Activated CD4-positive, alpha-beta T cell treated with anti-CD3 and anti-CD28 coated beads, Interleukin-2, amount 50 U/mL, for 16 hours (primary cell): ENCODE measurements at places on chromosomes 1 and 21.

DNA sequence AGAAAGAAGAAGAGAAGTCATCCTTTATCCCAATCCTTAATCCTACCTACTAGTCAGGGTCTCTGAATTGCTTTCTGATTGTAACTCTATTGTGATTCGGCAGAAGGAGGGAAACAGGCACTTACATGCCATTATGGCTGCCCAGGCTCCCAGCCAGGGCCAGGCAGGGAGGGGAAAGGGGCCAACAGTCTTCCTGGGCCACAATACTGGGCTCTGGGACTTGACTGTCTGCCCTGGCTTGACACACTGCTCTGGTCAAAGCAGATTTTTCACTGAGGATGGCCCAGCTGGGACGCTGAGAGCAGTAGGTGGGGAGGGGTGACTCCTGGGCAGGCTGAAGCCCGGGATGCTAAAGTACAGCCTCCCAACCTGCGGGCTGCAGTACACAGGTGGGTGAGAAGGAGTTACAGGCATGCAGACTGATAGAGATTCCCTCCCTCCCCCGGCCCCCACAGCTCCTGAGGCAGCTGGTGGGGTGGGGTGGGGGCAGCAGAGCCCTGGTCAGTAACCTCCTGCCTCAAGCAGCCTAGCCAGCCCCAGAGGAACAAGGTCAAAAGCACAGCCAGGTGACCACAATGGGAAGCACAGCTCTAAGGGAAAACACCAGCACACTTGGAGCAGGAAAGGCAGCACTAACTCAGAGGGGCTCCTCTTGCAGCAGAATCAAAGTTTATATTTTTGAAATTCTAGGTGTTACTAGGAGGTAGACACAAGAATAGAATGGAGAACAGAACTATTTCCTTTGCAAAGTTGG is 25.3 kb downstream of the KCND3 start:
- DNase-seq, result no peak

- DNase-seq, result no peak
Measured at GRCh38 chr1:243459059-243459458, 203.2 kb downstream of the SDCCAG8 start.

GRCh38 chr1:27528818-27529703 is 39.1 kb upstream of the WASF2 start:
- no peak for DNase-seq

GRCh38 chr1:240399381-240399780 is 212.6 kb downstream of the GREM2 start:
- no peak for DNase-seq

DNA sequence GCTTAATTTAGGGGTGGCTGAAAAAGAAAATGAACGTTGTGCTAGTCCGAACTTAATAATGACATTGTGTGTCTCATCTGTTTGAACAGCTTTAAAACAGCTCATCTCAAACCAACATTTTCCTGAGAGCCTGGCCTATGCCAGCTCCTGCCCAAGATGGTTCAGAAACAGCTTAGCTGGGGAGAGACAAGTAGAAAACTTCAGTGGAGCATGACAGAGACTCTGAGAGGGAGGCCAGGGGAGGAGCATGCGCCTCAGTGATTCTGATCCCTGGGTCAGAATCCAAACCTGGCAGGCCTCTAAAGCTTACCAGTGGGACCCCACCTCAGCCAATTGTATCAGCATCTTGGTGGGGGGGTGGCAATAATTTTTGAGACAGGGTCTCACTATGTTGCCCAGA is 99.3 kb downstream of the TAS1R2 start:
- no peak for DNase-seq

GRCh38 chr1:68814067-68814466 is 317.2 kb upstream of the DEPDC1 start:
- DNase-seq, result no peak

GRCh38 chr1:100528871-100529270 is 9.1 kb upstream of the GPR88 start:
- no peak for DNase-seq

DNA sequence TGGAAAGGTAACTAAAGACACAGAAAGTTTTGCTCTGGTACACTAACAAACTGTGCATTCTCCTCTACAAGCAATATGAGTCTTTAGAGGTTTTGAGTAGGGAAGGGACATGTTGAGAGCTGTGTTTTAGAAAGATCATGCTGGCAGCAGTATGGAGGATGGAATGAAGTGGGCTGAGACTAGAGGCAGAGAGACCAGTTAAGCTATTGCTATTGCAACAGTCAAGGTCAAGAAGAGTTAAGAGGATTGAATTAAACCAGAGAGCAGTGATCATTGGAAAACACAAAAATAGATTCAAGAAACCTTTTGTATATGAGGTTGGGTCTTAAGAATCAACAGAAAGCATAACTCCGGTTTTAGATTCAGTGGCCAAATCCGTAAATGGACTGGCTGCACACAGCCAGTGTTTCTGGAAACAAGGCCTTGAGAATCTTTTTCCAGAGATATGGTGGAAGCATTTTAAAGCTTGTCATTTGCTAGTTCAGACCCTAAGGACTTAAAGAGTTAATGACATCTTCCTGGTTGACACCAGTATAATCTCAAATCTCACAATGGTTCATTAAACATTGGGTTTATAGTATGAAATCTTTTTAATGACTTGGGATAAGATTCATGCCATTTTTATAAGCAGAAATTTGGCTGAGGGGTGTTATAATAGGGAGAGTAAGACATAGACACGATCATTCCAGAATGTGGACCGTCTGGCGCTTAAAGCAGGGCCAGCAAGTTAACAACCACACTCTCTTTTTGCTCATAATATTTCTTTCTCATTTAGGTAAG is 177.9 kb downstream of the NR5A2 start:
- no peak for DNase-seq

GRCh38 chr1:90717356-90717664 is 208 bp upstream of the BARHL2 start:
- no peak for DNase-seq

DNA sequence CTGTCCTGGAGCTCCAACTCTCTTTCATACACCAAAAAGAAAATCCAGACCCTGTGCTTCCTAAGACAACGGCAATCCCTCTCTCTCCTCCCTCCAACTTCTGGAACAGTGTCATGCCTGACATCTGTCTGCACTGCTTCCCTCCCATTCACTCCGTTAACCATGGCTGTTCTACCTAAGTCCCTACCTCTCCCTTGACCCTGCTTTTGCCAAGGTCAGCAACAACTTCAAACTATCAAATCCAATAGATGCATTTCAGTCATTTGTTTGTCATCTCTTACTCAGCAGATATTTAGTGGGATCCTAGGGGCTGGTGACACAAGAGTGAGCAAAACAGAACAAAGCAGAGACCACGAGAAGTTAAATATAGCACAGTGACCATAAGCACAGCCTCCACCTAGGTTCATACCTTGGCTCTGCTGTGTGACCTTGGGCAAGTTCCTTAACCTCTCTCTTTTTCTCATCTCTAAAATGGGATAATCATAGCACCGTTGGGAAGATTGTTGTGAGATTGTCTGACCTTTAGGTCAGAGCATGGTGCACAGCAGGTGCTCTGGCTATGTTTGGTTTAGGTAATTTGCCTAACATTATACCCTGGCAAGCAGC is 88.9 kb downstream of the TMEM53 start:
- DNase-seq, result no peak

DNA sequence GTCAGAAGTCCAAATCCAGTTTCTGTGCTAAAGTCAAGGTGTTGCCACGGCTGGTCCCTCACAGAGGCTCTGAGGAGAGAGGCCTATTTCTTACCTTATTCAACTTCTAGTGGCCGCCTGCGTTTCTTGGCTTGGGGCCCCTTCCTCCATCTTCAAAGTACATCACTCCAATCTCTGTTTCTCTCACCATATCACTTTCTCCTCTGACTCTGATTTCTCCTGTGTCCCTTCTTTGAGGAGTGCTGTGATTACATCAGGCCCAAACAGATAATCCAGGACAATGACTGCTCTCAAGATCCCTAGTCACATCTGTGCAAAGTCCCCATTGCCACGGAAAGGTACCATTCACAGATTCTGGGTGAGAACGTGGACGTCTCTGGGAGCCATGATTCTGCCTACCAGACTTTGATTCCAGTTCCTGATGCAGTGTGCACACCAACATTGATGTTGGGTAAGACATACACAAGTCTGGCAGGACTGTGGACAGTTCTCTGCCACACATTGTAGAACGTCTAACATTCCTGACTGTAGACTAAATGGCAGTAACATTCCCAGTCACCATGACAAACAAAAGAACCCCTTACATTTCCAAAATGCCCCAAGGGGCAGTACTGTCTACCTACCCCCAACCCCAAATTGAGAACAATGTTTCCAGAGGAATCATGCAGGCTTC is 43.0 kb upstream of the ITPKB start:
- no peak for DNase-seq

DNA sequence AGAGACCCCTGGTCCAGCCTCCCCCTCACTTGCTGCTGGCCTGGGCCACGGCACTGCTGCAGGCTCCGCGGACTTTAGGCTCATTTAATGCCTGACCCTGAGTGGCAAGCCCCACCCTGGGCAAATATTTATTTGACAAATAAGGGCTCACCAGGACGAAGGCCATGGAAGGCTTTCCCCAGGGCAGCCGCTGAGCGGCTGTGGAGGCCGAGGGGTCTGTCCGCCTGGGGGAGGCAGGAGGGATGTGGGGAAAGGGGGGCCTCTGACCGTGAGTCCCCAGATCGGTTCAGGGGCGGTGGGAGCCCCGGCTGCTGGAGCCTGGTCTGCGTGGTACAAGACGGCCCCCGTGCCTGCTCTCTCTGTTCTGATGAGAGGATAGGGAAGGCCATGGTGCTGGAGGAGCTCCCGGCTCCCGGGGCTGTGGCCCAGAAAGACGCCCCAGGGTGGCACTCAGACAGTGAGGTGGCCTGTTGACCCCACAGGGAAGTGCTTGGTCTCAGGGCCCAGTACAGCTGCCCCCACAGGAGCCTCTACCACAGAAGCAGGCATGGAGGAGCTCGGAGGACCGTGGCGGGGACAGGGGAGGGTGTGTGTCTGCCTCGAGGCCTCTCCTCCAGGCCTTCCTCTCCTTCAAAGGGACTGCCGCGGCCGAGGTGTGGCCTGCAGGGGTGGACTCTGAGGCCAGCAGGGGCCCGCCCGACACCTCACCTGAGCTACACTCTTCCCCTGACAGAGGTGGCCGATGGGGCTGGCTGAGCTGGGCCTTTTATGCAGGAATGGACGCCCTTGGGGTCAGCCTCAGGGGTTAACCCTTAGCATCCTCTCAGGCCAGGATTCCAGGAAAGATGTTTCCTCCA is 9.1 kb upstream of the C1orf159 start:
- DNase-seq, result no peak

GRCh38 chr1:156510709-156511108 is 10.1 kb upstream of the MEF2D start:
- DNase-seq, result no peak
